ENCODE measurements at places on chromosomes 4 and X.

- DNase-seq, result no peak
Measured at GRCh38 chrX:135114392-135114791, 5.9 kb downstream of the ETDB start.

DNA sequence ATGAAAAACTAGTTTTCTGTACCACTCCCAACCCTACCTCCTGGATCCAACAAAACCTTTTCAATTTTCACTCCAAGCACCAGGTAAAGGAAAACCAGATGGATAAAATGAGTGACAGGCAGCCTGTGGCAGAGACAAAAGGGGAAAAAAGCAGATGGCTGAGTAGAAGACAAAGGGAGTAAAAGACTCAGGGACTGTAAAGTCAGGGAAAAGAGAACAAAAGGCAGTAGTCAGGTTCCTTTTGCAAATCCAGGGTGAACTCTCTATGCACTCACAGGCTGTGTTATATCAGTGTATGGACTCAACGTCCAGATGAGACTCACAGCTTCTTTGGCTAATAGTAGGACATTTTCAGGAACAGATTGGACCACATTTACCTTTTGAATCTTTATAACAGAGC is 54.2 kb downstream of the QRFPR start:
- DNase-seq, result no peak

GRCh38 chr4:163564221-163564720 is 69.8 kb downstream of the TMA16 start:
- DNase-seq, result no peak

- DNase-seq, result no peak
Measured at GRCh38 chrX:15430076-15430475, 45.9 kb upstream of the VEGFD start.

DNA sequence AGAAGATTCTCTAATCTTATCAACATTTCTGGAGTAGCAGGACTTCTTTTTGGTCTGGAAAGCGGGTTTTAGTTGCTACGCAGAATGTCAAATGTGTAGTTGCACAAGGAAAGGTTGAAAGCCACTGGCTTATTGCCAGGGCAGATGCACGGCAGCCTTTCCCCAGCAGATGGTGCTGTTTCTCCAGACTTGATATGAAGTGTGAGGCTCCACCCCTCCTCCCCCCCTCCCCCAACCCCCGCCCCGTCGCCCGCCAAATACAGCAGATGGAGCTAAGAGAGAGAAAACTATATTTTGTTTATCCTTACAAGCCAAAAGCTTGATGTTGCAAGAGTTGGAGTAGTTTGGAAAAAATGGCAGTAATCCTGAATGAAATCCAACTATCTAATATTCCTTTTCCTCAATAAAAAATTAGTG is 32.0 kb downstream of the ENOPH1 start:
- peak; percentile 83 for DNase-seq

DNA sequence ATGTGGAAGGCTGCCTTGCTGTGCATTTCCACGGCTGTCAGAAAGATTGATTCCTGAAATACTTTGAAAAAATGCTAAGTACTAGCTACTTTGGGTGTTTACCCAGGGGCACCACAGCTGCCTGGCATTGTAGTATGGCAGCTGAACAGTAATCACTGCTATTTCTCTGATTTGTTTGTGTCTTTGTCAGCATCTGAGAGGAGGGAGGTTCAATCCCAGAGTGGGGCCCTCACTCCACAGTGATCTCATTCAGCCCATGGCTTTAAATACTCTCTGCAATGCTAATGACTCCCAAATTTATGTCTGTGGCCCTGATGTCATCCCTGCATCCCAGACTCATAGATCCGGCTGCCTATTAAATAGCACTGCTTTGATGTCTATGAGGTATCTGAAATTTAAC is 575.3 kb upstream of the MAGEB2 start:
- DNase-seq, result no peak

GRCh38 chr4:106032851-106033286 is 137.6 kb downstream of the NPNT start:
- no peak for DNase-seq

DNA sequence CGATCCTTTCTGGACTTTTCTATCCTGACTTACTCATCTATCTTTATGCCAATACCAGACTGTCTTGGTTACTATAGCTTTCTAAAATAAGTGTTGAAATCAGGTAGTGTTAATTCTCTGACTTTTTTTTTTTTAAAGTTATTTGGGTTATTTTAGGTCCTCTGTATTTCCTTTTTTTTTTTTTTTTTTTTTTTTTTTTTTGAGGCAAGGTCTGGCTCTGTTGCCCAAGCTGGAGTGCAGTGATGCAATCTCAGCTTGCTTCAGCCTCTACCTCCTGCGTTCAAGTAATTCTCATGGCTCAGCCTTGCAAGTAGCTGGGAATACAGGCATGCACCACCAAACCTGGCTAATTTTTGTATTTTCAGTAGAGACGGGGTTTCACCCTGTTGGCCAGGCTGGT is 2.8 kb upstream of the NELFA start:
- no peak for DNase-seq

- no peak for DNase-seq
Measured at GRCh38 chr4:56301997-56302496, 85.2 kb downstream of the AASDH start.

DNA sequence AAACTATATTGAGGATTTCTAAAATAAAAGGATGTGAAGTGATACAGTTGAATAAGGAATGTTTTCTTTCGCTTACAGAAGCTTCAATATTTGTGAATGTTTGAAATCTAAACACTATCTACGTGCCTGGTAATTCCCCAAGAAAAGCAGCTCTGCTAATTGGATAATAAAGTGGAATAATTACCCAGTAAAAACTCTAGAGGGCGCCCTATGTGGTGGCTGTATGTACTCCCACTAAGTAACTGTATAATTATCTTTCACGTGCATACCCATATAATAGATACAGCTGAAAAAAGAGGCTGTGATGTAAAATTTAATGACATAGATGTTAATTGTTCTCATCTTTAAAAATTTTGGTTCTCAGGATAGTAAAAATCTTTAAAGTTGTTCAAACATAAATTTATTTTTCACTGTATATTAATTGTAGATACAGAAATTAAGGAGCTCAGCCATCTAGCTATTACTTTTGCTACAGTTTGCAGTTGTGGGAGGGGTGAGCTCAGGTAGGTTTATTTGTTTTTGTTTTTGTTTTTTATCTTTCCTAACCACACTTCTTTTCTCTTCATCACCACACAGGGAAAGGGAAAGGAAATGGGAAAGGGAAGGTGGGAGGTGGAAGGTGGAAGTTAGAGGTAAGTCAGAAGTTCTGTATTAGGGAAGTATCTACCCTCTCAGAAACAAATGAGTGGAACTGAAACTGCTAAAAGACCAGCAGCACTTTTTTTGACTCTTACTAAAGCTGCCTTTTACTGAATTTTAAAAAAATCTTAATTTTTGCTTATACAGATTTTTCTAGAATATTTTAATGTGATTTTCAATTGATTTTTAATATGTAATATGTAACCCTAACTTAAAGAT is 151.7 kb upstream of the RPS6KA6 start:
- no peak for DNase-seq

DNA sequence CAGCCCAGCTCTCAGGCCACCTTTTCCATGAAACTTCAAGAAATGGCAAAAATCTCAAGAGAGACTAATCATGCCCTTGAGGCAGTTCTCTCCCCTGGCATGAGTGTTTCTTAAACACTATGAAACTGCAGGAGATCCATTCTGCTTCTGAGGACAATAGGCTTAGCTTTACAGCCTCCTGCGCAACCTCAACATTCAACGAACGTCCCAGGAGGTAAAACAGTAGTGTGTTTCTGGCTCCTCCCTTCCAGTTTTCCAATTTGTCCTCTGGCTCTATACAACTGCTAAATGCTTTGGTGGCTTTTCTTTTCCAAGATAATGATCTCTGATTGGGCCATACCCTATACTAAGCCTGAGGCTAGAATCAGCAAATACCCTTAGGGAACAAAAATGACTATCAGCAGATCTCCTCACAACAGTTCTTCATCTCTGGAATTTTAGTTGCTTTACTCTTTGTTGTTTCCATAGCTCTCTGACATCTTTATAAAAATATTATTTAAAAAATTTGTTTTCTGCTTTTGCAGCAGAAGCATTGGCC is 87.0 kb upstream of the FAT1 start:
- DNase-seq, result no peak

- DNase-seq, result no peak
Measured at GRCh38 chr4:138090918-138091676, 151.1 kb downstream of the SLC7A11 start.

- DNase-seq, result no peak
Measured at GRCh38 chrX:124805486-124805885, 459.1 kb downstream of the SH2D1A start.

Data from activated T-cell treated with anti-CD3 and anti-CD28 coated beads, Interleukin-2, amount 50 U/mL, for 72 hours (primary cell).